CD4-positive, alpha-beta T cell treated with Interferon alpha-2 for 1 hour (primary cell): ENCODE measurements at places on chromosomes 1 and 21.

DNA sequence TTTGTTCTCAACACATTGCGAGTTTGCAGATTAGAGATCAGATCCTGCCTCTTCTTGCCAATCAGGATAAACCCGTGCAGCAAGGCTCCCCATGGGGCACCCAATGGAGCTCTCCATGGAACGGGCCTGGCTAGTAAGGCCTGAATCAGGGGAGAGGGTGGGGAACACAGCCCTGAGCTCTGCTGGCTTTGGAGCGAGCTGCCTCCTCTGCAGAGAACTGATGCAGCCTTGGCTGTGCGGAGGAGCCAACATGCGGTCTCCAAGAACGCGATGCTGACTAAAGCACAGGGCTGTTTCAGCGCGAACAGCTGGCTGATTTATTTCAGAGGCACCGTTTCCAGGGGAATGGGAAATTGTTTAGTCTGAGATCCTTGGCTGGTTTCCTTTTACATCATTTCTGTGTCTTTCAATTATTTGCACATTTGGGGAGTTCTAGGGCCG, 139.7 kb downstream of the TSEN15 start:
- DNase-seq, result no peak

DNA sequence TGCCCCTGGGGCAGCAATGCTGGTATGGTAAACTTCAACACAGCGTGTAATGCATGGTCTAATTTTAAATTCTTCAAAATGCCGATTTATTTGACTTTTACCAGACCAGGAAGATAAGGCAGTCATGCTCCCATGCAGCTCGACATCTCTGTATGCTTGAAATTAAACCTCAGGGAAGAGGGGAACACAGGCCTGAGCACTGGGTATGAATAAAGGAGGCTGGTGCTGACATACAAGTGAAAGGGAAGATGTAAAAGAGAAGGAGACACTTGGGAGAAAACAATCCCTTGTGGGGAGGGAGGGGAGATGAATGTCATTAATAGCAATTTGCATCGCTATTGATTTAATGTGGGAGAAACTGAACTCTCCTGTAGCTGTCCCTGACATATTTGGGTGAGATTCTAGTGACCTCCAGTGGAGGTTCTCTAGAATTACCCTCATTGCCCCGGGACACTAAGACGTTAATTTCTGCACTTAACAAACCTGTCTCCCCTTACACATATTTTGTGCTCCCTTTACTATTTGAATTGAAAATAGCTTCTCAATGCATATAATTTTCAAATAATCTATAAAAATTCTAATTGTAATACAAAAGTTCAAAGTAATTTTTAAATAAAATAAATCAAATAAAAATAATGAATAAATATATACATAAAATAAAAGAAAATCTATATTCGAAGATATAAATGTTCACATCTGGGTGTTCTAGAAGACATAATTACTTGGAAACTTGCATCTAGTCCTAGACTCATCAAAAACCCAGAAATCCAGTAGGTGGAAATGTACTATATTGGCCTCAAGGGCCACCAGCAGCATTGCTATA, 283.1 kb downstream of the LMX1A start:
- no peak for DNase-seq

DNA sequence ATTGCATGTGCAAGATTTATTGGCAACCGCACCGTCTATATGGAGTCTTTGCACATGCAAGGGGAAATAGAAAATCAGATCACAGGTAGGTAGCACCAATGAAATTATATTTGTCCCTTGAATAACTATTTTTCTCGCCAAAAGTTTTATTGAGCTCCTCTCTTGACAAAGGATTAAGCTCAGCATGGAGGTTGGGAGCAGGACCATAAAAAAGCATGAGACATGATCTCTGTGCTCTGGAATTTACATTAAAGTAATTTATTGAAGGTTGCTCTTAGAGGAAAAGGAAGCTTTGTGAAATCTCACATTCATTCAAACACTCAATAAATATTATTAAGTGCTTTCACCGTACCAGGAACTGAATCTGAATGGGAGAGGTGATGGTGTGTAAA, 66.0 kb upstream of the UBE2U start:
- no peak for DNase-seq

- DNase-seq, result no peak
These were observed 86.3 kb upstream of the ARTN start for GRCh38 chr1:43847290-43847689.

DNA sequence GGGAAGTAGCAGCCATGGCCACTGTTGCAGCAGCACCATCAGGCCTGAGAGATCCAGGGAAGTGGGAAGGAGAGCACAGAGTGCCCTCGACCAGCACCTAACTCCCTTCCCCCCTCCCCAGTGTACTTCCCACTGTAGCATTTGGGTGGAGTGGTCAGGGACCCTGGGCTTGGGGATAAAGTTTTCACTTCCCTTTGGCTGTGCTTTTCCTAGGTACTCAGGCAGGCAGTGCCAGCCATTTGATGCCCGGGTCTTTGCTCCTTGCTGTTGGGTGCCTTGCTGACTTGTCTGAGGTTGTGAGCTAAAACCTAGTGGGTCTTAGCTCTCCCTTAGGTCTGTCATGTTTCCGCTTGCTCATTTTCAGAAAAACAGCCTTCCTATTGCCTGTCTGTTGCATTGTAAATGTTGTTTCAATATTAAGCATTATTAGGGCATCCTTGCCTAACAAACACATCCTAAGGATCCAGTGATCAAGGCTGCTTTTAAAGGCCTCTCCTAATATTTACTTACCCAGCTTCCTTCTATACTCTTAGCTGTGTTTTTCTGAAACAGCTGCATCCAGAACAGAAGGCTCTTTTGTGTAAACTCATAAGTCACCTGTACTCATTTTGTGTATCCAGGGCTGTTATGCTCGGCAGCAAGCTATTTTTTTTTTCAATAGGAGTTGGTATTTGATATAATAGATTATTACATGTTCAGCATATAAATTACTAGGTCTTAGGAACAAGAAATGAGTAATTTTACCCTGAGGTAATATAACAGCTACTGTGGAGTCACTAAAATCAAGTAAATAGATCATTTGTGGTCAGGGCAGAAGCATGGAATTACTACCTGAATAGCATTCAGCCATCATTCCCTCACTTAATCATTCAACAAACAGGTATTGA, 418.6 kb upstream of the PROX1 start:
- DNase-seq, result no peak

- no peak for DNase-seq
These were observed 49.2 kb downstream of the DUSP10 start for GRCh38 chr1:221692643-221693042.

DNA sequence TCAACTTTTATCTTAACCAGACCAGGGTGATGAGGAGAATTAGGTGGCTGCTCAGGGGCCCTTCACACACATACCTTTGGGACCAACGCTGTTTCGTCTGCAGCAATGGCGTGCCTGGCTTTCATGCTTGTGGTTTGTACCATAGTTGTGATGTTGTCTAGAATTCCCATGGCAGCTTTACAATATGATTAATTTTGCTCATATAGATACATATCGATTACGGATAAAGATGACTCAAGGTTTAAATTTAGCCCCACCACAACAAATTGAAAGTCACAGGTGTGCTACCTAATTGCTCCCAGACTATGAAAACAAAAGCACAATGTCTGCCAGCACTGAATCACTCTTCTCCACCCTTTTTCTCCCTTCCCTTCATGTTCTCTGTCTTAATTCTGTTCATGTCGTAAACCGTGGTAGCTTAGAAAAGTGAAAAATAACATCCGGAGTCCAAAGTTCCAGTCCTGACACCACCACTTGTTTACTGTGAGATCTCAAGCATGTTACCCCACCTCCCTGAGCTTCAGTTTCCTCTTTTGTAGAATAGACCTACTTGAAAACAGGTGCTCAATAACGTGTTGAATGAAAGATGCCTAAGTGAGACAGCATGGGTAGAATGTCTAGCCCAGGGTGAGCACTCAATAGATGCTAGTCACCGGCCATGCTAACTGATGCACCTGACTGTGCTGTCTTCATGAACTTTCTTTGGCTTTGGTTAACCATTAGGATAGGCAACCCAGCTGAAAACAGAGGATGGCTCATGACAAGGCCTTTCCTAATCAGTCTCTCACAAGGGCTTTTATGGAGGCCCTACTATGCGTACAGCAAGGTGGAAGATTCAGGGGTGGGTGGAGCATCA, 22.1 kb upstream of the JUN start:
- DNase-seq, result no peak

DNA sequence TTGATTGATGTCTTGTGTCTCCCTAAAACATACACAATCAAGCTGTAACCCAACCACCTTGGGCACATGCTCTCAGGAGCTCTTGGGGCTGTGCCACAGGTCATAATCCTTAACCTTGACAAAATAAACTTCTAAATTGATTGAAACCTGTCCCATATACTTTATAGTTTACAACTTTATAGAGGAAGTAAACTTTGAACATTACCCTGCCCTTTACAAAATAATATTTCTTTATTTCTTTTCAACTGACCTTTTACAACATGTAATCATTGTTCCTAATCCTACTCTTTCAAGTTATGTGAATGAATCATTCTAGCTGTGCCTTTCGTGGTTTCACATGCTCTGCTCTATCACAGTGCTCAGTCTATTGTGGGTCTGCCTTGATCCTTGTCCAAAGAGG, 118.3 kb upstream of the ATP1A1 start:
- no peak for DNase-seq

DNA sequence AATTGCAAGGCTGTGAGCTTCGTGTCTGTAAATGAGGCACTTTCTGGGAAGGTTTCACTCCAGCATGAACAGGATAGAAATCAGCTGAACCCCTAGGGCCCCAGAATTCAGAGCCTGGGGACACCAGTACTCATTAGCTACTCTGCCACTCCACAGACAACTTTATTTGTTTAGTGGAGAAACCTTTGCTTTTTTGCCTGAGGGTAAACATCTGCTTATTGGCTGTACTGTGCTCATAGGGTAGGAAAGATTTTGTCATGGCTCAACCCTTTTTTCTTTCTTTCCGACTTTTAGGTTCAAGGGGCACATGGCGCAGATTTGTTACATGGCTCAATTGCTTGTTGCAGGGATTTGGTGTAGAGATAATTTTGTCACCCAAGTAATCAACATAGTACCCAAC, 138.4 kb upstream of the BACE2 start:
- DNase-seq, result no peak

GRCh38 chr1:164591858-164592257, 32.9 kb downstream of the PBX1 start:
- no peak for DNase-seq

- no peak for DNase-seq
These were observed 5.2 kb downstream of the PPFIA4 start for GRCh38 chr1:203031467-203031866.

DNA sequence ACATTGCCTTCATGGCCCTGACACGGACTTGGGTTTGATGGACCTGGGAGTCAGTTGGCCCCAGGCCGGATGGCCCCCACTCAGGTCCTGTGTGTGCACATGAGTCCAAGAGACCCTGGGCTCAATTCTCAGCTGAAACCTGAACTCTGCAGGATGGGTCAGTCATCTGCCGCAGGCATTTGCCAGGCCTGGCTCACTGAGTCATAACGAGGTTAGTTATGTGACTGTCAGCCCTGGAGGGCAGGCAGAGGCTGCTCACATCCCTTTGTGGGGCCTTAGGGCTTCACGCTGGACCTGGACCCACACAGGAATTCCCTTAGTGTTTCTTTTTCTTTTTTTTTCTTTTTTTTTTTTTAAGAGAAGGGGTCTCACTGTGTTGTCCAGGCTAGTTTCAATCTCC, 46.5 kb downstream of the PSMG1 start:
- no peak for DNase-seq

DNA sequence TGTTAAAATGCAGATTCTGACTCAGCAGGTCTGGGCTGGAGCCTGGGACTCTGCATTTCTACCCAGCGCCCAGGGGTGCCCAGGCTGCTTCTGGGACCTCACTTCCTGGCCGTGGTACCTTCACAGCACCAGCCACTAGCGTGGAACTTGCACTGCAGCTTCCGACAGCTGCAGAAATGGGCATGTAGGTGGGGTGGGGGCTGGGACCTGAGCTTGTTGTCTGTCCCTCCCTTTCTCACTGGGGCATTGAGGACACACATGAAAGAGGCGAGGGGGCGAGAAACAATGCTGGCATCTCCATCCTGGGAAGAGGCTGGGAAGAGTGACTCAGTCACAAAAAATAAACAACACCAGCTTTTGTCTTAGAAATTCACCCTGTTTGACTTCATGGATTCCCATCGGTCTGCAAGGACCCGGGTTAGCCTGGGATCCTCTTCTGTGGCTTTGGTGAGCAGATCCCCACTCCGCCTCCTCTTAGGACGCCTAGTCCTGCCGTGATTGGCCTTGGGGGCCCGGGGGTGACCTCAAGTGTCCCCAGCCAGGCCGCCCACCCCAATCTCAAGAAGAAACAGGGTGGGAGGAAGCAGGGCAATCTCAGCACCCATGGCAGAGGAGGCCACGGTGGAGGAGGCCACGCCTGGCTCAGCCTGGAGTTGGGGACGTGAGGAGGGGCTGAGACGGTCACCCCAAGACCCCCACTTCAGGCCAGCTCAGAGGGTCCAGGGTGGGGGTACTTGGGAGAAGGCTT, 29.9 kb upstream of the POFUT2 start:
- no peak for DNase-seq

DNA sequence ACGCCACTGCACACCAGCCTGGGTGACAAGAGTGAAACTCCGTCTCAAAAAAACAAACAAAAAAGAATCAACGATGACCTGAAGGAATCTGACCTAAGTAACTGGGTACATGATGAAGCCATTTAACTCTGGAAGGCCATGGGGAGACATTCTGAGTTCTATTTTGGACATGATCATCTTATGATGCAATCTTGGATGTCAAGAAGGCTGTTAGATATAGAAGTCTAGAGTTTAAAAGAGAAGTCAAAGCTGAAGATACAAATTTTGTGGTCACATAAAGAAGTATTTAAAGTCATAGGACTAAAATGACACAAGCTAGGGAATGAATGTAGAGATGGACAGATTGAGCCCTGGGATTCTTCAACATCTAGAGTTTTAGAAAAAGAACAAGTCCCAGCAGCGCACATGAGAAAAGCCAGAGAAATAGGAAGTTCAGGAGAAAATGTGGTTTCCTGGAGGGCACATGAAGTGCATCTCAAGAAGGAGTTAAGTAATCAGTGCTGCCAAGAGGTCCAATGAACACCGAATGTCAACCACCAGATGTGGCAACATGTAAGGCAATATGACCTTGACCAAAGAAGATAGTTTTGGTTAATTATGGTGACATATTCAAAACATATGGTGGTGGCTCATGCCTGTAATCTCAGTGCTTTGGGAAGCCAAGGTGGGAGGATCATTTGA, 26.8 kb downstream of the ELK4 start:
- no peak for DNase-seq

GRCh38 chr21:42019101-42019605, 9.0 kb upstream of the ZBTB21 start:
- no peak for DNase-seq

DNA sequence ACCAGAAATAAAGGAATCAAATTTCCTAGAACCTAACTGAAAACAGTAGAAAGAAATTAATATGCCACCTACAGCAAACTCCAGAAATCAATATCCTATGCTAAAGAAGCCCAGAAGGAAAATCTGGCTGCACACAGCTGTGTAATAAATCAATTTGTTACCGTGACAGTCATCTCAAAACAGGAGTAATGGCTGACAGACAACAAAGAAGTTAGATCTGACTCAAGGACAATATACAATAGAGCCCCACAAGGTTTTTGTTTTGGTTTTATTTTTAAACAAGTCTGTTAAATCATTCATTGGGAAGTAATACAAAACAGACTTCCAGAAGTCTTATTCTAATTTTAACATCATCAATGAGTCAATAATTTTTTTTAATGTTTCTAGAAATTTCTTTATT, 168.4 kb downstream of the RERE start:
- DNase-seq, result no peak

- no peak for DNase-seq
These were observed 8.8 kb downstream of the SEC16B start for GRCh38 chr1:177960939-177961622.

GRCh38 chr1:26081267-26082019, 14.0 kb upstream of the TRIM63 start:
- no peak for DNase-seq
